HCT116 (cell line): ENCODE measurements at places on chromosomes 6 and 20. TPM values are rescaled to one million over a fixed set of nuclear protein-coding genes. Genes with fewer than 3 reads are reported as not detected.
A peak's percentile ranks its signal among the peaks of the same experiment; 100 is the strongest.

- peaks cover 8% of the 10 kb centered on the region; the same call in 1 of the 2 replicates for H3K27me3 ChIP-seq
- DNase-seq = no peak
- no peak overlapping the region for H3K4me3 ChIP-seq
- no peak overlapping the region for H3K27ac ChIP-seq
- H3K36me3 ChIP-seq = no peaks in the 10 kb centered on the region
Measured at GRCh38 chr6:90894285-90895130, 307.6 kb upstream of the MAP3K7 start.

- peak overlapping the region; percentile 65 for H3K4me3 ChIP-seq
- peak overlapping the region; percentile 85; the same call in 1 of the 2 replicates for H3K27ac ChIP-seq
- peaks cover 17% of the 10 kb centered on the region for H3K4me1 ChIP-seq
- no peaks in the 10 kb centered on the region for H3K27me3 ChIP-seq
Measured at GRCh38 chr6:111606620-111607115, 990 bp upstream of the TRAF3IP2 start.

DNA sequence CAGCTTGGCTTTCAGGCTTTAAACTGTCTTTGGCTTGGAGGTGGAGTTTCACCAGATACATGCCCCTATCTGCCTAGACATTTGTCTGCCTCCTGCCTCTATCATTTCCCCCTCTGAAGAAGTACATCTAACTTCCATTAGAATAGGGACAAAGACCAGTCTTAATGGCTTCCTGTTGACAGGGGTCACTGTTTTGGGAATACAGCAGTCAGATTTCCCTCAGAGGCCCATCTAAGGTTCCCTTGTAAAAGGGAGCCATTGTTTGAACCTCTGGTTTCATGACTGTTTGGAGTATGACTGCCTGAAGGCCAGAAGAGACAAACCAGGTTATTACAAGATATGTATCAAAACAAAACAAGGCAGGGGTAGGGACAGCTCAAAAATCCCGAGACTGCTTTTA lies 665.7 kb upstream of the GJE1 start:
- no peaks in the 10 kb centered on the region for H3K27me3 ChIP-seq
- H3K4me3 ChIP-seq = no peak overlapping the region
- no peaks in the 10 kb centered on the region for H3K4me1 ChIP-seq
- DNase-seq = no peak
- no peaks in the 10 kb centered on the region for H3K36me3 ChIP-seq

GRCh38 chr6:44342052-44342451 lies 398 bp upstream of the SPATS1 start:
- no peak overlapping the region for H3K4me3 ChIP-seq
- peaks cover 10% of the 10 kb centered on the region; the same call in 1 of the 2 replicates for H3K27me3 ChIP-seq
- H3K36me3 ChIP-seq = no peaks in the 10 kb centered on the region
- no peak overlapping the region for H3K27ac ChIP-seq

GRCh38 chr6:26029857-26030653 lies 57.2 kb upstream of the HFE start:
- no peak overlapping the region for H3K4me3 ChIP-seq
- no peak for DNase-seq
- no peaks in the 10 kb centered on the region for H3K36me3 ChIP-seq
- no peaks in the 10 kb centered on the region for H3K27me3 ChIP-seq
- H3K4me1 ChIP-seq = peaks cover 53% of the 10 kb centered on the region

- peaks cover 91% of the 10 kb centered on the region for H3K27me3 ChIP-seq
- no peaks in the 10 kb centered on the region for H3K36me3 ChIP-seq
- no peak overlapping the region for H3K4me3 ChIP-seq
- H3K4me1 ChIP-seq = no peaks in the 10 kb centered on the region
- DNase-seq = no peak
Measured at GRCh38 chr20:2038161-2038560, 44.3 kb upstream of the PDYN start.

DNA sequence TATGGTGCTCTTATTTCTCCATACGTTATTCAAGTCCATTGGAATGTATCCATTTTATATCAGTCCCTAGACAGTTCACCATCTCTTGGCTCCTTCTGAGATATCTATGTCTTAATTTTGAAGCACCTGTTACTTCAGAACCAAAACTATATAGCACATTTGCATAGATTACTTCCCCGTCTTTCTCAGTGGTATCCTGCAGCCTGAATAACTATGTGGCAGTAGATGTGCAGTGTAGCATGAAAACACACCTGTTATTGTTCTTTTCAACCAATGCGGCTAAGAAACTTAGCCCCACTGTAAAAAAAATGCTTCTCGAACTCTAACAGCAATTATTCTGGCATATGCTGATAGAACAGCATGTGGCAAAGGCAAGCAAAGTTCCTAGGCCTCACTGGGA lies 1184.4 kb upstream of the ADGRB3 start:
- no peak overlapping the region for H3K27ac ChIP-seq
- no peaks in the 10 kb centered on the region for H3K36me3 ChIP-seq
- no peaks in the 10 kb centered on the region for H3K4me1 ChIP-seq
- no peak for DNase-seq
- H3K27me3 ChIP-seq = no peaks in the 10 kb centered on the region

DNA sequence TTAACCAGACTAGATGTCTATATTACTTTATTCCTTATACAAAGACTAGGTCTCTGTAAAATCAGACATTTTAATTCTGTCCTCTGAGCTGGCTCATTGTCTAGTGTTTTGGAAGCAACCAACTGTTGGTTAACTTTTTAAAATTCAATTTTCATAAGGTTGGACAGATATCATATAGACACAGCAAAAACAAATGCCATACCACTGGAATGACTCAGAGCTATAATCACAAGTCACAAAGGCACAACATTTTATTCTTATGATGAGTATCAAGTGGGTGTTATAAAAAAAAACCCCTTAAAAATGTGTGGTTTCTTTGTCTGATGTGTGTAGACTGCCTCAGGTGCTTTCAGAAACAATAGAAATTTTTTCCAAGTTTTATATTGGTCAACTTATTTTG lies 296.2 kb upstream of the MARCKS start:
- peaks cover 9% of the 10 kb centered on the region for H3K4me1 ChIP-seq
- H3K27me3 ChIP-seq = no peaks in the 10 kb centered on the region
- DNase-seq = peak; percentile 32
- H3K36me3 ChIP-seq = no peaks in the 10 kb centered on the region

GRCh38 chr6:132228894-132229293 lies 172.4 kb downstream of the MOXD1 start:
- no peak for DNase-seq
- no peaks in the 10 kb centered on the region for H3K4me1 ChIP-seq
- H3K27me3 ChIP-seq = no peaks in the 10 kb centered on the region
- no peak overlapping the region for H3K4me3 ChIP-seq

- H3K27ac ChIP-seq = no peak overlapping the region
- no peak for DNase-seq
Measured at GRCh38 chr6:102895683-102896082, 1502.2 kb downstream of the GRIK2 start.

DNA sequence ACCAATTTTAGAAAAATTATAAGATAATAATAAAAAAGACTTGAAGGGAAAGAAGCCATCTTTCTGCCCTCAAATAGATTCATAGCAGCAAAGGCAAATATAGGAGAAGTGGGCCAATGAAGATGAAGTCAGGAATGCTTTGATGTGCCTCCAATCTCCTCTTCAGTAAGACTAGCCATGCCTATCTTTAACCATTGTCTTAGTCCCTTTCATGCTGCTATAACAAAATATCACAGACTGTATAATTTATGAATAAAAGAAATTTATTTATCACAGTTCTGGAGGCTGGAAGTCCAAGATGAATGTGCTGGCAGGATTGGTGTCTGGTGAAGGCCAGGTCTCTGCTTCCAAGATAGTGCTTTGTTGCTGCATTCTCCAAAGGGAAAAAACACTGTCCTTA lies 18.8 kb upstream of the SLC17A3 start:
- H3K27ac ChIP-seq = no peak overlapping the region
- no peaks in the 10 kb centered on the region for H3K27me3 ChIP-seq
- H3K36me3 ChIP-seq = no peaks in the 10 kb centered on the region
- H3K4me1 ChIP-seq = no peaks in the 10 kb centered on the region

GRCh38 chr20:38460040-38460623 lies 12.5 kb upstream of the RALGAPB start:
- H3K27me3 ChIP-seq = no peaks in the 10 kb centered on the region
- peak; percentile 80 for DNase-seq
- no peaks in the 10 kb centered on the region; the same call in 1 of the 2 replicates for H3K36me3 ChIP-seq
- peak overlapping the region; percentile 1; the same call in 1 of the 2 replicates for H3K4me3 ChIP-seq
- H3K4me1 ChIP-seq = peaks cover 10% of the 10 kb centered on the region

GRCh38 chr6:41734666-41735426 lies 562 bp downstream of the TFEB start:
- H3K36me3 ChIP-seq = no peaks in the 10 kb centered on the region
- DNase-seq = peak; percentile 45
- peak overlapping the region; percentile 75; the same call in 1 of the 2 replicates for H3K27ac ChIP-seq
- H3K27me3 ChIP-seq = no peaks in the 10 kb centered on the region
- peak overlapping the region; percentile 58 for H3K4me3 ChIP-seq

DNA sequence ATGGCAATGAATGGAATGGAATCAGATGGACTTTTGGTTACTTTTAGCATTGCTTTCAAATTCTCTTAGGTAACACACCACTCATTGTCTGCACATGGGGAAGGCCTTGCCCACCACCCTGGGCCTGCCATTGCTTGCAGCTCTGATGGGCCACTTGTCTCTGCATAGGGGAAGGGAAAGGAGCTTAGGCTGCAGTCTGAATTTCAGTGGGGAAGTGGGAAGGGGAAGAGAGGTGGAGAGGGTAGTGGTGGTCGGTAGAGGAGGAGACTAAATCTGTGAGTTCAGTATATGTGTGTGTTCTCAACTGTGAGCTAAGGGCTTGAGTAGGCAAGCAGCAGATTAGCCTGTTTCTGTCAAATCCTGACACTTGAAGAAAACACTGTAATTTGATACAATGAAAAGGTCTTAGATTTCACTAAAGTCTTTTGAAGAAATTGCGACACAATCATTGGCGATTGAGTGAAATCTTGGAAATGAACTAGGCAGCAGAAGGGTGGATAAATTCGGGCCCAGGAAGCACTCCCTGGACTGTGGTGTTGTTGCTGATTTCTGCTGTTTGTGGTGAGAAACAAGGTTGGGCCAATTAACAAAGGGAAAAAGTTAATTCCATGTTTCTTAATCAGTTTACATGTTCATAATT lies 80.6 kb downstream of the OTOR start:
- 0 out of 2 replicates have a peak, but pooled peaks cover 10% of the 10 kb centered on the region for H3K27me3 ChIP-seq
- H3K36me3 ChIP-seq = no peaks in the 10 kb centered on the region
- no peak overlapping the region for H3K27ac ChIP-seq
- DNase-seq = no peak
- H3K4me3 ChIP-seq = no peak overlapping the region

Gene RFX6
- total RNA-seq = not detected

Gene TMEM217
- 0.98 TPM for total RNA-seq

Gene PSMG4
- 35.0 TPM for total RNA-seq

Gene PRR3
- 16.7 TPM for total RNA-seq
